Endothelial cell (in vitro differentiated cells): ENCODE measurements at places on chromosomes 6 and 20. TPM values are rescaled to one million over a fixed set of nuclear protein-coding genes. Genes with fewer than 3 reads are reported as not detected.

Gene HDAC2
- total RNA-seq, result 185 TPM

Gene ZSCAN23
- 6.8 TPM for total RNA-seq

Gene C2
- 0.82 TPM for total RNA-seq

Gene OPRM1
- not detected for total RNA-seq

Gene RGS19
- 26.2 TPM for total RNA-seq

Gene MOXD1
- 0.08 TPM for total RNA-seq

Gene FAM217B
- total RNA-seq, result 11.4 TPM

Gene LST1
- 1.7 TPM for total RNA-seq

Gene SLC22A2
- not detected for total RNA-seq

Gene TCF15
- total RNA-seq, result 6.6 TPM
